Thyroid gland (tissue), 4 donors: ENCODE measurements at places on chromosomes 2 and 18.

GRCh38 chr2:18046558-18047212 is 168.2 kb downstream of the KCNS3 start:
- no peak for DNase-seq

DNA sequence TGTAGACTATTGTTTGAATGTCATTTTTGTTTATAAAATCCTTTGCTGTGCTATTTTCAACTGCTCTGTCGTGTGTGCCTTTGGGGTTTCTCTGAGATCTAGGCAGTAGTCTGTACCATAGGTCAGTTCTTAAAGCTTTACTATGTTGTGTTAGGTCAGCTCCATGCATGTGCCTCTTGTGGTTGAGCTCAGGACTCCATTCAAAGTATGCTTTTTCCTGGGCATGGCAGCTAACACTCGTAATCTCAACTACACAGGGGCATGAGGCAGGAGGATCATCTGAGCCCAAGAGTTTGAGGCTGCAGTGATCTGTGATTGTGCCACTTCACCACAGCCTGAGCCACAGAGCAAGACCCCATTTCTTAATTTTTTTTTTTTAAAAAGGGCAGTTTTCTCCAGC is 174.4 kb upstream of the SPHKAP start:
- no peak for DNase-seq

DNA sequence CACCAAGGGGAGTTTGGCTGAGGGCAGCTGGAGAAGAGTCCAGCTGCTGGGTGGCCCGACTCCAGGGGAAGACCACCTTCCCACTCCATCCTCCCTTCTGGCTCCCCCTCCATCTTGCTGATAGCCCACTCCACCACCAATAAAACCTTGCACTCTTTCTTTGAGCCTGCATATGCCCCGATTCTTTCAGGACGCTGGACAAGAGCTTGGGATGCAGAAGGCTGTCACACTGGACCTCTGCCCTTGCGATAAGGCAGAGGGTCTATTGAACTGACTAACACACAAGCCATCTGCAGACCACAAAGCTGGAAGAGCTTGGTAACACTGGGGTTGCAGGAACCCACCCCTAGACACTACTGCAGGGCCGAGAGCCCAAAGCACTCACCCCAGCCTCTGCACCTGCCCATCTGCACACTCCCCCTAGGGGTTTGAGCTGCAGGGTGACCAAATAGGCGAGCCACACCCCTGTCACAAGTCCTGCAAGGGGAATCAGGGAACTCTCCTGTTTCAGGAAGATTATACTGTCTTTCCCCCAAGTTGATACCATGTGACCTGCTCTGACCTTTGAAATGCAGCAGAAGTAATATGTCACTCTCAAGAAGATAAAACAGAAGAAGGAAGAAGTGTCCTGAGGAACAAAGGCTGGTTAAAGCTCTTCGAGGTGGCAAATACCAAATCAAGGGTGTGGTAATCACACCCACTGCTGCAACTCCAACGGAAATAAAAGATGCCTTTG is 70.5 kb downstream of the SMAD4 start:
- DNase-seq: no peak

- no peak for DNase-seq
These were observed 487.5 kb downstream of the IRS1 start for GRCh38 chr2:226312155-226312554.

- DNase-seq: no peak
These were observed 81.9 kb downstream of the TMEM131 start for GRCh38 chr2:97913846-97914245.

- no peak for DNase-seq
These were observed 1183.2 kb upstream of the ACVR2A start for GRCh38 chr2:146661473-146662096.

DNA sequence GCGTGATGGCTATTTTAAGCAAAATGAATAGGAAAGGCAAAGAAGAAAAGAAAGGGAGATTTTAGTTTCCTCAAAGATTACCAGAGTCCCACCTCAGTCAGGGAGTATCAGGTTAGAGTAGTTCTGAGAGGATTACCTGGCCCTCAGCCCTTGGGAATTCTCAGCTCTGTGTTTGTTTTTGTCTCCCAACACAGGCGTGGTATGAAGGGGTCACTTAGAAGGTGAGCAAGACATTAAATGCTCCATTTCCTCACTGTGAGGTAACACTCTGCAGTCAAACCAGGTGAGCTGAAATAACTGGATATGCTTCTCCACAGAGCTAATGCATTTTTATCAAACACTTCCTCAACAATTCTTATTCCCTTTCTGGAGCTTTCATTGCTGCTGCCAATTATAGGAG is 232.2 kb downstream of the IKZF2 start:
- peak; percentile 44 for DNase-seq

DNA sequence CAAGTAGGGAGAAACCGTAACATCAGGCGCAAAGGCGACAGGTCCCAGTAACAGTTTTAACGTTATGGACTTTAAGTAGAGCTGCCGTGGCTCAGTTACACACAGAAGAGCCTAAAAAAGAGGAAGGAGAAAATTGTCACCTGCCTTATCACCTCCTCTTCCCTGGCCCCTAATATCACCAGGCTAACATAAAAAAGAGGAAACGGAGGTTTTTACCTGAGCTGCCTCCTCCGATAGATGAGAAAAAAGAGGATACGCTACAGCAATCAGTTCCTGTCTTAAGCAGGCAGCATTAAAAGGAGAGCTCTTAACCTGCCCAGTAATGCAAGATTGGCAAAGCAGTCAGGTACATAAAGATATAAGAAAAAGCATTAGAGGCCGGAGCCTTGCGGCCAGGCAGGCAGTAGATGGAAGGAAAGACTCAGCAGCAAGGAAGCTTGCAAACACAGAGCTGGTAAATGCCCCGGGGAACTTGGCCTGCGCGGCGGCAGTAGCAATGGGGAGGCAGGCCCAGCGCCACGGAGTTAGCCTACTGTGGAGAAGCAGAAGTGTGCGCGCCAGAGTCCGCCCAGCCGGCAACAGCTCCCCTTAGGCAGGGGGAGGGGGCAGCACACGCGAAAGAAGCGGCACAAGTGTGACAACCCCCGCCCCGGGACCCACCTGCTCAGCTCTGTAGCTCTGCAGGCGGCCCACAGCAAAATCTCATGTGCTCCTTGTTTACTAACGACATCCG is 116.3 kb upstream of the SCN7A start:
- peak; percentile 53 for DNase-seq

DNA sequence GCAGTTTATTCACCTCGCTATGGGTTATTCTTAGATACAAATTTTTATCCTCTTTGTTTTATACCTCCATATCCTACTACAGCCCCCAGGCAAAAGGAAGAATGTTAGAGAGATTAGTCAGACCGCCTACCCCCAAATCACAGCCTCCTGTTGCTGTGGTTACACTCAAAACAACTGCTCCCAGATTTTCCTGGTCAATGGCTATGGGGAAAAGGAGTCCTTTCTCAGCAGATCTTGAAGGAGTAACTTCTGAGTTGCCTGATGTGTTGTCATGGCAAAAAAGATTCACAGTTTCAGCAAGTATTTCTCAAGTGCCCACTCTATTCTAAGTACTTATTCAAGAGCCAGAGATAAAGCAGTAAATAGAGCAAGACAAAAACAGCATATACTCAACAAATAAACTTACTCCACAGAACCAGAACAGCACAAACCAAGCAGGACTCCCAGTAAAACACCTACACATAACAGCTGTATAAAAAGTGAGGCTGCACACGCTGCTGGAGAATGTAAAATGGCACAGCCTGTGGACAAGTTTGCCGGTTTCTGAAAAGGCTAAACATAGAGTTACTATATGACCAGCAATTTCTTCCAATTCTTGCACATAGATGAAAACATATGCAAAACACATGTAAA is 104.8 kb downstream of the NOL10 start:
- DNase-seq: peak; percentile 22

DNA sequence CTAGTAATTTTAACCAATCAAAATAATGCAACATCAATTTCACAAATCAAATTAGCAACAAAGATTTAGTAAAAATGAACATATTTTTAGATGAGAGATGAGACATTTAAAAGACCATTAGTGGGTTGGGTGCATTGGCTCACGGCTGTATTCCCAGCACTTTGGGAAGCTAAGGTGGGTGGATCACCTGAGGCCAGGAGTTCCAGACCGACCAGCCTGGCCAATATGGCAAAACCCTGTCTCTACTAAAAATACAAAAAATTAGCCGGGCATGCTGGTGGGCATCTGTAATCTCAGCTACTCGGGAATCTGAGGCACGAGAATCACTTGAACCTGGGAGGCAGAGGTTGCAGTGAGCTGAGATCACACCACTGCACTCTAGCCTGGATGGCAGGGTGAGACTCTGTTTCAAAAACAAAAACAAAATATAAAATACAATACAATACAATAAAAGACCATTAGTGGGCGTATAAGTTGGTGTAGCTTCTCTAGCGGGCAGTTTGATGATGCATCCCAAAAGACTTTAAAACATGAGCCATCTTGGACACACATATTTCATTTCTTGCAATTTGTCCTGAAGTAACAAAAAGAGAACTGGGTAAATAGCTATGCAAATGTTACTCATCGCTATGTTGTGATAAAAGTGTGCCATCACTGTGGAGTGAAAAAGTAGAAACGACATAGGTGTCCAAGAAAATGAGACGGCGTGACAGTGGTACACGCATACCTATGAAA is 101.8 kb downstream of the COL6A3 start:
- DNase-seq: no peak
